Stimulated activated CD4-positive, alpha-beta T cell treated with anti-CD3 and anti-CD28 coated beads, Interleukin-1b, Interleukin-23, amount 100 ng/mL, for 1 hour (primary cell): ENCODE measurements at places on chromosomes 5 and 9.

- DNase-seq, result no peak
These were observed 59.3 kb downstream of the SNX30 start for GRCh38 chr9:112809906-112810305.

GRCh38 chr5:61652916-61653315 lies 320.9 kb downstream of the ZSWIM6 start:
- no peak for DNase-seq

DNA sequence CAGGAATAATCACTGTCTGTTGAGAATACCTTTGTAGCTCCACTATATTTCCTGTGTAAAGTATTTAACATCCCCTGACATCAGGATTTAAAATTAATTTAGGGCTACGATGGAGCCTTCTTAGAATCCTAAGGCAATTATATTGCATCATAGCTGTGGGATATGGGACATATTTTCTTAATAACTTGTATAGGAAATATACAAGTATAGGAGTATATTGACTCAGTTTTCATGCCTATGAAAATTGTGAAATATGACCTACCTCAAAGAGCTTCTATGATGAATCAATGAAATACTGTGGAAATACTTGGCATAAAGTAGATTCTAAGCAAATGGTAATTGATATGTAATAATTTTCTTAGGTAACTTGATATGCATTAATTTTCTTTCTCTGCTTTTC lies 221.0 kb upstream of the KLF4 start:
- no peak for DNase-seq

GRCh38 chr5:137887831-137888230 lies 1.4 kb upstream of the PKD2L2 start:
- no peak for DNase-seq

- no peak for DNase-seq
These were observed 114.1 kb downstream of the MUSK start for GRCh38 chr9:110782701-110783100.

DNA sequence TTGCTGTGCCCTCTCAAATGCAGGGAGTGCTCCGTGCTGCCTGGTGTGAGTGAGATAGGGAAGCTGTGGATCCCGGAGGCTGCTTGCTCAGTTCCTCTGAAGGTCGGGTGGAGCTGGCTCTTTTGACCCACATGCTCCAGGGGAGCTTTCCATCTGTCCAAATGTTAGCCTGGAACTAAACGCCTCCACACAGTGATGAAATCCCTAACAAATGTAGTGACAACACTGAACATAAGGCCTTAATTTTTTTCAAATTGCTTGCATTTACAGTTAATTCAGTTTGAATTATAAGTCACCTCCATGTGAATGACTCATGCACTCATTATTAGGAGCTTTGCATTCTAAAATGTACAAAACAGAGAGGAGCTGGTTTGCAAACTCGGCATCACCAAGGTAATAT lies 27.0 kb downstream of the PRDM6 start:
- DNase-seq, result no peak

DNA sequence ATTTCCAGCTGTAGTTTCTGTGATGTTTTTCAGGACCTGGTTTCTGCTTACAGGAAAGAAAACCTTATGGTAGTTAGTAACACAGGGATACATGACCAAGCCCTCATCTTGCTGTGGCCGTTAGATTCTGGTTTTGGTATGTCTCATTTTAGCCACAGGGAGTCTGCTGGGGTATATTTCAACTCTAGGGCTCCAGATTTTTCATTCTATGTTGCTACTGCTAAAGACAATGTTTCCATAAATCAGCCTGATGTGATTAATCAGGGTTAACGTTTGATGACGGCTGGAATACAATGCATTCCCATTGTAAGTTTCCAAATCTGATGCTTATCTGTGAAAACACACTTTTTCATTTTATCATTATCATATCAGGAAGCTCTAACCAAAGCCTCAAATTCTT lies 48.2 kb downstream of the P4HA2 start:
- DNase-seq, result no peak

GRCh38 chr9:96051423-96051822 lies 175.9 kb downstream of the ERCC6L2 start:
- DNase-seq, result no peak

GRCh38 chr5:53884844-53885243 lies 324.4 kb downstream of the NDUFS4 start:
- DNase-seq, result no peak

- no peak for DNase-seq
These were observed at the start of gene CTNND2 for GRCh38 chr5:11904265-11904906. Gene CTNND2 (minus strand): TSS chr5:11904446. CDS start chr5:11903853, 593 bp downstream.
